Stimulated activated CD8-positive, alpha-beta memory T cell treated with anti-CD3 and anti-CD28 coated beads, Interleukin-7, amount 100 ng/mL, for 48 hours (primary cell): ENCODE measurements at places on chromosomes 6 and 20.

GRCh38 chr20:34874094-34874654 is 1.5 kb upstream of the GGT7 start:
- DNase-seq, result peak; percentile 18

- DNase-seq, result no peak
Observed at GRCh38 chr6:39310542-39310941, 3.7 kb downstream of the KCNK17 start.

DNA sequence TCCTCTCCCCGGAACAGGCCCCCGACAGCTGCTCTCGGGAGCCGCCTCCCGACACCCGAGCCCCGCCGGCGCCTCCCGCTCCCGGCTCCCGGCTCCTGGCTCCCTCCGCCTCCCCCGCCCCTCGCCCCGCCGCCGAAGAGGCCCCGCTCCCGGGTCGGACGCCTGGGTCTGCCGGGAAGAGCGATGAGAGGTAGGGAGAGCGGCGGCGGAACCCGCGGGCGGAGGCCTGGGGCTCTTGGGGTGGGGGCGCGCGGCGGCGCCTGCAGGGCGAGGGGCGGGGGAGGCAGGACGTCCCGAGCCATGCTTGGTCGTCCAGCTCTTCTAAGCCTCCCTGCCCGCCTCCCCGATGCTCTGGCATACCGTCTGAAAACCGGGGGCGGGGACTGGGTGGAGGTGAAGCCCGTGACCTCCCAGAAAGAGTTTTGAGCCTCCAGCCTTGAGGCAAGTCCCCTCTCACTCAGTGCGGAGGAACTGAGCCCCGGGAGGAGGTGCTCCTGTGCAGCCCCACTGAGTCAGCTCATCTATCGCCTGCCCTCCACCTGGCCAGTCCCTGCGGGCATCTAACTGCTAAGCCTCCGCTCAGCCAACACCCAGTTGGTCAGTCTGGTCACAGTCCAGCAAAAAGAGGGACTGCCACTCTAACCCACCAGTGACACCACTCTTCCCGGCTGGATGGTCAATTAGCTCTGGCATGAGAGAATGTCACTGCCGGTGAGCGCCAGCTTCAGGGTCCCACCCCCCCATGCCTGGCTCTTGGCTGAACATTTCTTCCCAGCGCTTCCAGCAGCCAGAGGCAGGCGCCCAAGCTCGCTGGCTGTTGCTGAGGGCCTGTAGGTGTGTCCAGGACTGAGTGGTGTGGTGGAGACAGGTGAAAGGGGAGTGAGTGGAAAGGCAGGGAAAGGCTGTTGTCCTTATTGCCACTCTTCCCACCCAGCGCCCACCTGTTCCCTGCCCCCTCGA is 482 bp downstream of the DDR1 start:
- no peak for DNase-seq

DNA sequence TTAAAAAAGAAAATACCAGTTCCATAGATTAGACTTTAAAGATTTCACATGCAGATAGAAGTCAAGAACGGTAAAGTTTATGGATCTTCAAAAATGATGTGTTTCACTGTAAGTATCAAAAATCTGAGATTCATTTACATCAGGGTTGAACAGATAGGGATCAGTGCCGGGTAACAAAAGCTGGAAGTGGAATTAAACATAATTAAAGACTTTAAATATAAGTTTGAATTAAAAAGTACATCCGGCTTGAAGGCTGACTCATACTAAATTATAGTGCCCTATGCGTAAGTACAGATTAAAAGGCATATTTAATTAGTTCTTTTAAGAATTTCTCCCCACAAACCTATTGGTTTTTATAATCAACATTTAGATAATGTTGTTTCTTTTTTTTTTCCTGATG is 312.7 kb downstream of the PRL start:
- DNase-seq, result no peak

- no peak for DNase-seq
Observed at GRCh38 chr20:56194042-56194441, 54.5 kb upstream of the MC3R start.

DNA sequence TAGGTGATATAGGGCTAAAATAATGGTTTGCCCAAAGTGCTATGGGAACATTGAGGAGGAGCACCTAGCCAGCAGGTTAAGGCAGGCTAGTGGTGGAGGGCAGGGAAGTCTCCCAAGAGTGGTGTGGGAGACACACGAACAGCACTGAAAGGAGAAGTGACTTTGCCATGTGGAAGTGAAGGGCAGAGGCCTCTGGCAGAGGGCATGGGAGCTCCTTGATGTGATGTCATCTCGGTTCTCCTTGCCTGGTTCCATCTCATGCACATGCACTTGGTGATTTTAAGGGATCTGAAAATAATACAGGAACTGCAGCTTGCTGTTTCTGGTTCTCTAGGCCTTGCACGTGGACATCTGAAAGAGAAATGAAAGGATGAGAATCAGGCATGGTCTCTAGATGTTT is 4.7 kb upstream of the MAP3K4 start:
- DNase-seq, result no peak

- no peak for DNase-seq
Observed at GRCh38 chr6:139753198-139753861, 378.9 kb upstream of the CITED2 start.

GRCh38 chr20:23565503-23566045 is 2.7 kb downstream of the CST9L start:
- no peak for DNase-seq

DNA sequence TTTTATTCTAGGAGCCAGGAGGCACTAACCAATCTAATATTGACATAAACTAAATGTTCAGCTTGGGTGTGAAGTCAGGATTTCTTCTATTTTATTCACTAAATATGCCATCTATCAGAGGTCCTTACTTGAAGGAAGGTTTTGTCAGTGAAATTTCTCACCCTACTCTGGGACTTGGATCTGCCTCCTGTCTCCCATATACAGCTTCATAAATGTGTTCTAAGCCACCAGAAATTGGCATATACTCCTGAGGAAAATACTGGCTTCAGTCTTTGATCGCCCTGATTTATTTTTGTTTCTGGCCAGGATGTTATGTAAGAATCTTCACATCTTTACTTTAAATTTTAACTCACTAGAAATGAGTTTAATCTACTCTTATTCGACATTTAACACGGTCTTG is 647.7 kb downstream of the C6orf118 start:
- DNase-seq, result no peak

GRCh38 chr6:158958504-158959386 is 41.3 kb downstream of the RSPH3 start:
- DNase-seq, result no peak

GRCh38 chr6:34696189-34696738 is 303 bp downstream of the ILRUN start:
- DNase-seq, result no peak

- DNase-seq, result no peak
Observed at GRCh38 chr6:148629181-148629580, 117.6 kb upstream of the UST start.
